ENCODE measurements at places on chromosomes 6 and 20. TPM values are rescaled to one million over a fixed set of nuclear protein-coding genes. Genes with fewer than 3 reads are reported as not detected.

Gene HDGFL1
- total RNA-seq = not detected

Gene ENPP4
- total RNA-seq = 18.1 TPM

Gene FOXF2
- total RNA-seq = 0.43 TPM

Gene ELOVL4
- total RNA-seq = 0.35 TPM

Gene GMPR
- total RNA-seq = 71.0 TPM

Gene FAM209B
- not detected for total RNA-seq

DNA sequence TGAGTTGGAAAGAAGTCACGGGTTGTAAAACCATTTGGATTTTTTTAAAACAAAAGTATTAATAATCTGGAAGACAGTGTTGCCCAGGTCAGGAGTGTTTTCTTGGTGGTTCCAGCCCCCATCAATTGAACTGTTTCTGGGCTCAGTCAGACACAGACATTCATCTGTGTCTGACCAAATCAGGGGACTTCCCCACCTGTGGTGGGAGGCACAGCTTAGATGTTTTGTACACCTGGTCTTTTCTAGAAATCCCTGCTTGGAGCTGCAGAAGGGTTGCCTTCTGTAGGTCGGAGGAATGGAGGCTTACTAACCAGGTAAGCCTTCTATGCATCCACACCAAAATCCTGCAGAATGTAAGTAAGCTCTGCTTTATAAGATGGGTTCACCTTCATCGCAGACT is 63.6 kb downstream of the CDS2 start:
- no peak for DNase-seq

- peak; percentile 71 for DNase-seq
Observed at GRCh38 chr6:158760618-158761250, 58.4 kb downstream of the EZR start.

- DNase-seq = no peak
Observed at GRCh38 chr20:6333110-6333509, 210.3 kb upstream of the FERMT1 start.

DNA sequence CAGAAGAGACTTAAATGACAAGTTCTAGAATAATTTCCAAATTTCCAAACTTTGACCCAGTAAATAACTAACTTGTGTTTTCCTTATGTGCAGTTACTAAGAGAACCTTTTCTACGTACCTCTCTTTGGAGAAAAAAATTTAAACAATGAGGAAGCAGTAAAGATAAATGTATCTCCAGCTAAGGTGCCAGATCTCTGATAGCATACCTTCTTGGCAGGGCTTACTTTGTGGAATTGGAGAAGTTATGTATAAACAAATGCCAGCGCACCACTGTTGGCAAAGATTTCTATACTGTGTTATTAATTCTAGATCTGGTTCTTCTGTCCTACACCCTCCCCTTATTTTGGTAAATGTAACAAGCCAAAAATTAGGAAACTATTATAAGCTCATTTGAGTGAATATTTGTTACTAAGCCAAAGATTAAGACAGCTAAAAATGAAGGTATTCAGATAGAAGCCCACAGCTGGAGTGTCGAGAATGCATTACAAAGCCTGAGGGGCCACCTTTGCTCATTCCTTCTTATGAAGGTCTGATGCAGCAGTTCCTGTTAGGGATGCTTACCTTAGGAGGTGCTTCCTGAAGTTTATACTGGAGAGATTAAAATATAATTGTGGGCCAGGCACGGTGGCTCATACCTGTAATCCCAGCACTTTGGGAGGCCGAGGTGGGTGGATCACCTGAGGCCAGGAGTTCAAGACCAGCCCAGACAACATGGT is 373.1 kb upstream of the SOX4 start:
- no peak for DNase-seq

DNA sequence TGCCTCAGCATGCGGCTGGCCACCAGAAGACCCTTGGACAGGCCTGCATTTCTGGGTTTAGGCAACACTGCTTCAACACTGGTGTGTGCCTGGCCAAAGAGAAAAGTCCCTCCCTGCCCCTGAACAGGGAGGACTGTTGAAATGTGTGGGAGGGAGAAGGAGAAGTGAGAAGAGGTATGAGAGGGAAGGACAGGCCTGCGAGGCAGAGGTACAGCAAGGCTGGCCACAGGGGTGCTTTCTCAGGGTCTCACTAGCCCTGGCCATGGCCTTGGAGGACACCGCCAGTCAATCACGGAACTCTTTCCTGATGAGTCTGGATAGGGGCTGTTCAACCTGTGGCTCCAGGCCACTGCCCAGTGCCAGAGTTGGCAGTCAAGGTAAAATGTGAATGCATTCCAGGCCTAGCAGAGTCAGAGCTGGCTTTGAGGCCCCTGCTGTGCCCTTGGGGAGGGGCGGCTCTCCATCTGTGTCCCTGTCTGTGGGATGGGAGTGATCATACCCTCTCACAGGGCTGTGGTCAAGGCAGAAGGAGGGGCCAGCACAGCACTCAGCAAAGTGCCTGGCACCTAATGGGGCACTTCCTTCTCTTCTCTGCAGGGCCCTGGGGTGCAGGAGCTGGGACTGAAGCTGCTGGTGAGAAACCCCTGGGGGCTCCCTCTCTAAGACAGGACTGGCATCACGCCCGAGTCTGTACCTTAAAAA is 43.2 kb upstream of the CDH22 start:
- no peak for DNase-seq

- DNase-seq = no peak
Observed at GRCh38 chr6:163298079-163298830, 116.3 kb upstream of the QKI start.

DNA sequence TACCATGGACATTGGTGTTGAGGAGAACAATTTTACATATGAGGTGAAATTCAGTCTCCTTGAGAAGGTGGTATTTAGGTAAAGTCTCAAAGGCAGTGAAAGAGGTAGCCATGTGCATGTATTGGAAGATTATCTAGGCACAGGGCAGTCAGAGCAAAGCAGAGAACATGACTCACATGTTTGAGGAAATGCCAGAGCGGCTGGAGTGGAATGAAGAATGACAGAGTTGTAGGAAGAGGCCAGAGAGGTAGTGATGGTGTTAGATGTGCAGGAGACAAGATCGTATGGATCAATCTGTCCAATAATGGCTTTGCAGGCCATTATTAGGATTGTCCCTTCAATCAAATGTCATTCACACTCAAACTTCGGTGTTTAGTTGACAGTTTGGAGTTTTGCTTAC is 449.4 kb upstream of the PTCHD4 start:
- no peak for DNase-seq

DNA sequence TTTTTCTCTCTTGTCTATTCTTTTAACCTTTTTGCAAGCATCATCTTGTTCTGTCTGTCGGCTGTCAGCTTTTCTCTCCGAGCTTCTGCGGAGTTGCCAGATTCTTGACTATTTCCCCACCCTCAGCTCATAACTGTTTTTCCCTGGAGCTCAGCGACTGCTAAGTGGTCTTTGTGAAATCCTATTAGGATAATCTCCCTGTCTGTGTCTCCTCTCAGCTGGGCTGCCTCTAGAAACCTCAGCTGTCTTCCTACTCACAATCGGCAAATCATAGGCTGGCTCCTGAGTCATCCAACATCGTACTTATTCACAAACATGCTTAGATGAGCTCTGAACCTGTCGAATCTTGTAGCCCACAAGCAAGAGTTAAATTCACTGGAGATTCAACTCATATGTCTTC is 332.3 kb downstream of the PTPRT start:
- no peak for DNase-seq
